Activated T-cell treated with anti-CD3 and anti-CD28 coated beads, Interleukin-2, amount 50 U/mL, for 72 hours (primary cell): ENCODE measurements at places on chromosomes 3 and 15.

GRCh38 chr3:64837986-64838735, 150.4 kb upstream of the ADAMTS9 start:
- no peak for DNase-seq

DNA sequence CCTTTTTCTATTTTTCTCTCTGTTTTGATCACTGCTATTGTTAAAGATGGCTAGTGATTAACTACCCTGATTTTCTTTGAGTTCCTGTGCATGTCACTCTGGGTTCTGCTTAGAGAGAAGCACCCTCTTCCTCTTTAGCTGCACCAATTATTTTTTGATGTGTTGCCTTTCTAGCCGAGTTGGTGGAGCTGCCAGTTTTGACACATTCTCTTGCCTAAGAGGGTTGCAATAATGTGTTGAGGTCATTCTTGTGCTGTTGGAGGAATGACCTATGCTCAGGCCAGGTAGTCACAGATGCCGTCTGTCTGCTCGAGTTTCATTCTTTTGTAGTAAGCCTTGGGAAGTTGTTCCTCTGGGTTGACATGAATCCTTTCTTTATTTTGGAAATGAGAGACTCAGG, 84.6 kb upstream of the DPH6 start:
- no peak for DNase-seq

- no peak for DNase-seq
Measured at GRCh38 chr3:136651581-136651980, 100.6 kb downstream of the STAG1 start.

DNA sequence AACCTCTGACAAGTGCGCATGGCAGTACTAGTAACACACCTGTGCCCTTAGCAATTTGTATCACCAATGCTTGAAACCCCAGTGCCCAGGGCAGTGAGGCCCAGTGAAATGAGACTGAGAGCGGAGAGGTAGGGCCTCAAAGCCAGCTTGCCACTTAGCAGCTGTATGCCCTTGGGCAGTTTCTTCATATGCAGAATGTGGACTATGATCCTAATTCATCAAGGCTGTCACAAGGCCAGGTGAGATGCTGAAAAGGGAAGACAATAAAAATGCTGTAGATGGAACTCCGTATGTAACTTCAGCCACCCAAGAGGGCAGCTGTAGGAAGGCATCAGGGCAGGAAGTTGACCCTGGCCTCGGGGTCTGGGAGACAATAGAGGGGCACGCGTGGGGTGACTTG, 74.4 kb downstream of the KY start:
- no peak for DNase-seq

DNA sequence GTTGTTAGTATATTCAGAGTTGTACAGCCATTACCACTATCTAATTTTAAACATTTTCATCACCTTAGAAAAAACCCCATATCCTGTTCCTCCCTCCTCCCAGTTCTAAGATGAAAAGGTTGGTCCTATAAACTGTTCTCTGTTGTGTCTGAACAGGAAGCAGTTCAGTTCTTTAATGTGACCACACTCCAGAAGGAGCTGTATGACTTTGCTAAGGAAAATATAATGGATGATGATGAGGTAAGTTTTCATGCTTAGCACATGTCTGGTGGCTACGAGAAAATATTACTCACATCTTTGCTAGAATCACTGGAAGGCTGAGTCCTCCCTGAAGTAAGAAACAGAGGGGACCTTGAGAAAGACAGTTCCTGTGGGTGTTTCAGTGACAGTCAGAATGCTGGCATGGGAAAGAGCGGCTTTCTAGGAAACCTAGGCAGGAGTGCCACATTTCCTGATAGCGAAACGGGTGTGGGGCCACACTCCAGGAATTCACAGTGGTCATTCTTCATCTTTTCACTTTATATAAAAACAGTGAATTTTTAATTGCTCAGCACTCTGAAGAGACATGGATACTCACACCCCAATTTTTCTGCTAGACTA, 20.3 kb downstream of the CRTAP start:
- DNase-seq: no peak

DNA sequence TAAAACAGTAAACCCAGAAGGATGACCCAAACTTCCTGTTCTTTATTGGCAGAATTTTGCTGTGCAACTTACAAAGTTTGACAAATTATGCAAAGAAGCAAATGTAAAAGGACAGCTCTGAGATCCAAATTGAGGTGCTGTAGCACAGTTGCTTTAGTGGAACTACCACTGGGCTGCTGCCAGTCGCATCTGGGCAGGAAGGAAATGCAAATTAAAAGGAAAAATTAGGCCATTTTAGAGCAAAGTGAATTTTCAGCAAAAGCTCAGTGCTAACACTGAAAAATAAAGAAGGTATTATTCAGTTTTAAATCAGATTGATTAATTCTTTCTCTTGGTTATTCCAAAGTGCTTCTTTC, 104.5 kb downstream of the ZMAT3 start:
- DNase-seq: no peak

GRCh38 chr3:195133462-195133861, 137.5 kb downstream of the XXYLT1 start:
- peak; percentile 73 for DNase-seq
